ENCODE measurements at places on chromosomes 7 and 10. TPM values are rescaled to one million over a fixed set of nuclear protein-coding genes. Genes with fewer than 3 reads are reported as not detected.
A peak's percentile ranks its signal among the peaks of the same experiment; 100 is the strongest.

DNA sequence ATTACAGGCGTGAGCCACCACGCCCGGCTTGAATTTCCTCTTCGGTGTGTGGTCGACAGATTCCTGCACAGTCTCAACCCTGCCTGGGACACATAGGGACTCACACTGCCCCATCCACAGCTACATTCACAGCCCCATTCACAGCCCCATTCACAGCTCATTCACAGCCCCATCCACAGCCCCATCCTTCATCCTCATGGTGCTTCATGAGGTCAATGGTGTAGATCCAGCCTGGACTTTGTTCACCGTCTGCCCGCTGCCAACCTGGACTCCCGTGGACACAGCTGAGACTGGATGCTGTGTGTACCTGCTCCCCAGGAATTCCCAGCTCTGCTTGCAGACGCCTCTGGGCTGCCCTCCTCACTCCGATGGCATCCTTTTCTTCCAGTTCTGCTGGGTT lies 5.2 kb downstream of the IDI2 start:
- H3K36me3 ChIP-seq: no peaks in the 10 kb centered on the region
- no peaks in the 10 kb centered on the region for H3K27me3 ChIP-seq
- DNase-seq: no peak
- no peak overlapping the region for H3K4me3 ChIP-seq
- no peak overlapping the region for H3K27ac ChIP-seq
- H3K4me1 ChIP-seq: no peaks in the 10 kb centered on the region

GRCh38 chr7:51186531-51186930 lies 130.1 kb downstream of the COBL start:
- H3K36me3 ChIP-seq: no peaks in the 10 kb centered on the region
- no peak overlapping the region for H3K4me3 ChIP-seq
- no peaks in the 10 kb centered on the region for H3K27me3 ChIP-seq
- no peak for DNase-seq
- H3K4me1 ChIP-seq: no peaks in the 10 kb centered on the region

The NPTX2 gene
- polyA plus RNA-seq: not detected

The SLC26A3 gene
- polyA plus RNA-seq: not detected

DNA sequence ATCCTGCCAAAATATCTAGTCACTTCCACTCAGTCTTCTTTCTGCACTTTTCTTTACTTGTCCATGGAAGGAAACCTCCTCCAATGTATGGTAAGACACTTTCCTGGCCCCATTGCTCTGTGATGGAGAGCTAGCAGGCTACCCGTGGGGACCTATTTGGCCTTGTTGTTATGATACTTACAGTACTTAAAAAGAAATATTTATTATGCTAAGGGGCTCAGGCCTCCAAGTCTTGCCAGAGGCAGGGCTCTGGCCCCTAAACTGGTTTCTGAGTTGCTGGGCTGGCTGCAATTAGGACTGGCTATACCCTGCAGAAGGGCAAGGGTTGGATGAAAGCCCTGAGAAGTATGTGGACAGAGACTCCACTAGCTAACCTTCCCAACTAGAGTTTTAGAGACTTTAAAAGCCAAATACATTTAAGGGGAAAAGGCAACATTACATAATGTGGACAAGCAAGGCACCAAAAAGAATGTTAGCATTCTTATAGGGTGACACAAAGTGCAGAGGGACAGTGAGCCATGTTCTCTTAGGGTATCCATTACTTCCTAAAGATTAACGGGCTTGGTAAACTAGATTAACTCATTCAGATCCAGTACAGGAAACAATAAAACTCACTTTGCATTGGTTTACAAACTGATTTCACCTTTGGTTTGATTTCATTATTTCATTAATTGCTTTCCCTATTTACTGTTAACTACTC lies 84.9 kb upstream of the INHBA start:
- no peak overlapping the region for H3K4me3 ChIP-seq
- H3K4me1 ChIP-seq: no peaks in the 10 kb centered on the region
- H3K27ac ChIP-seq: no peak overlapping the region
- no peak for DNase-seq
- H3K27me3 ChIP-seq: no peaks in the 10 kb centered on the region

The PTPRZ1 gene
- not detected for polyA plus RNA-seq

- H3K4me1 ChIP-seq: peaks cover 74% of the 10 kb centered on the region
- peak overlapping the region; percentile 74 for H3K27ac ChIP-seq
- DNase-seq: peak; percentile 72
- H3K36me3 ChIP-seq: no peaks in the 10 kb centered on the region
Observed at GRCh38 chr10:46268076-46268881, 18.5 kb upstream of the ANTXRL start.

DNA sequence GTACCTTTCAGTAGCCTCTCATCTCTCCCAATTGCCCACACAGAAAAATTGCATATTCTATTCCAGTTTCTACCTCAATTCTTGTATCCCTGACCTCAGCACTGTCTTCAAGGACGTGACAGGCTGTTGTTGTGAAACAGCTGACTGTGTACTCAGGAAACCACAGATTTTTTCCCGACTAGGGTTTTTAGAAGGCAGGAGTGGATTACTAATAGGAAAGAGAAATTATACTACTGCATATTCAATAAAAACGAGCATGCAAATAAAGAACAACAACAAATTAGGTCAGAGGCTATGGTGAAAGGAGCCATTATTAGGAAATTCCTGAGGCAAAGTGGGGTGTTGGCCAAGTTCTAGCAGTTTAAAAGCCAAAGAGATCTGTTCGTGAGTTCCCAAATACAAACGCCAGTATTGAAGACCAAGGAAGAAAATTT lies 93.4 kb downstream of the DOCK4 start:
- no peak overlapping the region for H3K4me3 ChIP-seq
- DNase-seq: no peak
- no peaks in the 10 kb centered on the region for H3K36me3 ChIP-seq
- no peak overlapping the region for H3K27ac ChIP-seq
- no peaks in the 10 kb centered on the region for H3K27me3 ChIP-seq

GRCh38 chr10:113284635-113285034 lies 268.2 kb upstream of the HABP2 start:
- no peak overlapping the region for H3K27ac ChIP-seq
- H3K36me3 ChIP-seq: no peaks in the 10 kb centered on the region
- H3K4me1 ChIP-seq: no peaks in the 10 kb centered on the region
- no peak for DNase-seq
- H3K27me3 ChIP-seq: no peaks in the 10 kb centered on the region
- no peak overlapping the region for H3K4me3 ChIP-seq

DNA sequence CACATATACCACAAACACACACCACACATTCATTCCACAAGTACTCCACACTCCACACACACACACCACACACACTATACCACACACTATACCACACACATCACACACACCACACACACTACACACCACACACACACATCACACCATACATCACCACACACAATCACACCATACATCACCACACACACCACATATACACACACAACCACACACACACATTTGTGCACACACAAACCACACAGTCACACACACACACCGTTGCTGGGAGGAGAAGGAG lies 112.8 kb downstream of the PTPN20 start:
- no peak for DNase-seq
- no peaks in the 10 kb centered on the region for H3K27me3 ChIP-seq
- H3K27ac ChIP-seq: no peak overlapping the region
- H3K4me1 ChIP-seq: no peaks in the 10 kb centered on the region

DNA sequence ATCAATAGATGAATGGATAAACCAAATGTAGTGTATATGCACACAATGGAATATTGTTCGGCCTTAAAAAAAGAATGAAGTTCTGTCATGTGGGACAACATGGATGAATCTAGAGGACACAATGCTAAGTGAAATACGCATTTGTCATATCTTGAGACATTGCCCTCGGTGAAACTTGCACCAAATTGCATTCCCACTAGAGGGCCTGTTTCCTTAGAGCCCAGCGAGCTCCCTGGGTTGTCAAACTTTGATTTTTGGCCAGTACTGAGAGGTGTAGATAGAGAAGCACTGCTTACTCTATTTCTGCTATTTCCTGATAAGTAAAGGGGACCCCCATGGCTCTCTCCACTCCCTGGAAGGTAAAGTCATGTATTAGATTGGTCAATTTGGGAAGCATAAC lies 157.1 kb downstream of the GPAM start:
- H3K4me3 ChIP-seq: no peak overlapping the region
- H3K4me1 ChIP-seq: no peaks in the 10 kb centered on the region
- H3K36me3 ChIP-seq: no peaks in the 10 kb centered on the region
- H3K27ac ChIP-seq: no peak overlapping the region
- no peaks in the 10 kb centered on the region for H3K27me3 ChIP-seq
- DNase-seq: no peak

DNA sequence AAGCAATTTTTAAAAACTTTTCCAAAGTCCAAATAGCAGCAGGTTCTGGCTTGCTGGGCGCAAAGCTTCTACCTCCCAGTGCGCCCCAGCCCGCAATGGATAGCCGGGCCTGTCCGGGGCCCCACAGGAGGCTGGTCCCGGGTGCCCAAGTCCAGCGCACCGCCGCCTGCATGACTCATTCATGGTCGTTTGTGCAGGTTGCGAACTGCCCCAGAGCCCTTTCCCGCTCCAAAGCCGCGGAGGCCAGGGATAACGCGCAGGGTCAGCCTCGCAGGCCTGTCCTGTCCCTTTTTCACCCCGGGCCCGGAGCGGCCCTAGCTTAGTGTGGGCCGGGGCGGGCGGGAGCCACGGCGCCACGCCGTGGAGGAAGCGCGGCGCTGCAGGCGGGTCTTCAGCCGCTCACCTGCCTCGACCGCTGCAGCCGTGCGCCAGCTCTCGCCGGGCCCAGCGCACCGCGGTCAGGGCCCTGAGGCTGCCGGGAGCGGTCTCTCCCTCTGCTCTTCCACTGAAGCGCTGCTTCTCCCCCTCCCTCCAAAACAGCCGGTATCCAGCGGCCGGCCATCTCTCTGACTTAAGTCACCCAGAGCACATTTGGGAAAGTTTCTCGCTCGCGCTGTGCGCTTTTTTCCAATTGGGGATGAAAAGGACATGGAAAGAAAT lies 1.7 kb upstream of the EGR2 start:
- peaks cover 39% of the 10 kb centered on the region for H3K4me1 ChIP-seq
- peak overlapping the region; percentile 72 for H3K4me3 ChIP-seq
- H3K27ac ChIP-seq: no peak overlapping the region
- peak; percentile 88 for DNase-seq
- no peaks in the 10 kb centered on the region for H3K36me3 ChIP-seq

The IFIT1 gene
- polyA plus RNA-seq: 0.50 TPM

The SPDYE2 gene
- polyA plus RNA-seq: 0.07 TPM

The FGFBP3 gene
- 0.56 TPM for polyA plus RNA-seq

- no peak overlapping the region for H3K4me3 ChIP-seq
- H3K4me1 ChIP-seq: no peaks in the 10 kb centered on the region
- DNase-seq: no peak
- no peaks in the 10 kb centered on the region for H3K27me3 ChIP-seq
Observed at GRCh38 chr7:107396990-107397389, 72.9 kb upstream of the GPR22 start.

GRCh38 chr10:17961551-17962422 lies 10.1 kb downstream of the SLC39A12 start:
- H3K27me3 ChIP-seq: no peaks in the 10 kb centered on the region
- no peaks in the 10 kb centered on the region for H3K4me1 ChIP-seq
- H3K27ac ChIP-seq: no peak overlapping the region
- H3K36me3 ChIP-seq: no peaks in the 10 kb centered on the region
- no peak overlapping the region for H3K4me3 ChIP-seq

The DNMBP gene
- polyA plus RNA-seq: 17.0 TPM

DNA sequence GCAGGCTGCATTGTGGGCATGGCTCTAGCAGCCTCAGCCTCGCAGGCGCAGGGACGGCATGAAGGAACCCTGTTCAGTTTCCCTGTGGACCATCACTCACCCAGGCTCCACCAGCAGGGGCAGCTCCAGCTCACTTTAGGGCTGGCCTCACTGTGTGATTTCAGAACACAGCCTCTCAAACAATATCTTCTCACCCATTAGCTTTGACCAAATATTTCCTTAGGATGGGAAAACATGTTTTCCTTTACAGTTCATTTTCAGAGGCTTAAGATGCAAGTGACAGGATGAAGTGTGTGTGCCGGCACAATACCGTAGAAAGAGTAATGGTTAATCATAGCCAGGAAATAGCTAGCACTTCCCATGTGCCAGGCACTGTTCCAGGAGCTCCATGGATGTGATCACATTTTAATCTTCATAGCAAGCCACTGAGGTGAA lies 58.2 kb downstream of the LANCL2 start:
- H3K27me3 ChIP-seq: no peaks in the 10 kb centered on the region
- H3K4me3 ChIP-seq: no peak overlapping the region
- no peaks in the 10 kb centered on the region for H3K4me1 ChIP-seq

GRCh38 chr10:1668399-1668798 lies 68.9 kb downstream of the ADARB2 start:
- H3K4me1 ChIP-seq: no peaks in the 10 kb centered on the region
- H3K27me3 ChIP-seq: no peaks in the 10 kb centered on the region
- H3K4me3 ChIP-seq: no peak overlapping the region
- no peak overlapping the region for H3K27ac ChIP-seq
- no peaks in the 10 kb centered on the region for H3K36me3 ChIP-seq

DNA sequence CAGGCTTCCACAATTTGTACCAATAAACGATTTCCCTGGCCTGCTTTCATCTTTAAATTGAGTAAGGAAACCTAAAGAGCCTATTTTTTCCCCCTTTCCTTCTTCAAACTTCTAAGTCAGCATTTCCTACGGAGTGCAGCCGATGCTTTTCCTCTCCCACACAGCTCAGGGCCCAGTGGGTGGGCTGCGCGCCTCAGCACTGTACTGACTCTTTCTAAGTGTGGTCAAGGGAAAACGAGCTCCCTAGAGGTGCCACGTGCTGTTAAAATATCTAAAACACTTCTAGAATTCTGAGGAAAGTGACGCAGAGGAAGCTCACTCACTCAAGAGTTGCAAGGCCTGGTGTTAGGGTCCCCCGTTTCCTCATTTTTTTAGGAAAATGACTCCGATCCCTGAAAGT lies 29.0 kb downstream of the STEAP1B start:
- no peak overlapping the region for H3K4me3 ChIP-seq
- no peaks in the 10 kb centered on the region for H3K27me3 ChIP-seq
- no peaks in the 10 kb centered on the region for H3K36me3 ChIP-seq
- DNase-seq: no peak
- H3K4me1 ChIP-seq: no peaks in the 10 kb centered on the region

The IQUB gene
- polyA plus RNA-seq: 0.07 TPM

DNA sequence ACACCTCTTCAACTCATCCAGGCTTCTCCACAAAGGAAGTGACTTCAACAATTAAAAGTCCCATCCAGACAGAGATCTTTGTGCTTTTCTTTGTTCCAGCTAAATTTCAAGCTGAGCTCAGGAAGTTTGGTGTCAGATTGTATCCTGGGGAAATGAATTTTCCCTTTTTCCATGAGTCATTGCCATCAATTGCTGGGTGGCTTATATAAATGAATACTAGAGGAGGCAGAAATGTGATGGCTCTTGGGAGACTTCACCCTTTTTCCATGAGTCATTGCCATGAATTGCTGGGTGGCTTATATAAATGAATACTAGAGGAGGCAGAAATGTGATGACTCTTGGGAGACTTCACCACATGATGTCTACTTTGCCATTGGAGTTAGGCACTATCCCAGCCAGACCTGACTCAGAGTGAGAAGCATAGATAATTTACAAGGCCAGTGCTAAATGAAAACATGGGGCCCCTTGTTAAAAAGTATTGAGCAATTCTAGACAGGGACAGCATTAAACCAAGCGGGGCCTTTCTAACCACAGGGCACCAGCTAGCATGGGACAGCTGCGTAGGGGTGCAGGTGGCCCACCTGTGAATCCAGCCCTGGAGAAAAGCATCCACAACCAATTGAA lies 339.2 kb upstream of the PODXL start:
- no peaks in the 10 kb centered on the region for H3K27me3 ChIP-seq
- H3K4me1 ChIP-seq: no peaks in the 10 kb centered on the region
- H3K4me3 ChIP-seq: no peak overlapping the region
- H3K36me3 ChIP-seq: no peaks in the 10 kb centered on the region
- H3K27ac ChIP-seq: no peak overlapping the region

GRCh38 chr10:21047096-21047495 lies 150.0 kb upstream of the NEBL start:
- no peak for DNase-seq
- H3K27me3 ChIP-seq: no peaks in the 10 kb centered on the region
- H3K27ac ChIP-seq: no peak overlapping the region
- H3K36me3 ChIP-seq: no peaks in the 10 kb centered on the region

Data from B cell (primary cell).